CD8-positive, alpha-beta T cell (primary cell): ENCODE measurements at places on chromosomes 1 and 21.

GRCh38 chr1:207316622-207317391 lies 4.7 kb upstream of the CD55 start:
- no peak for DNase-seq

DNA sequence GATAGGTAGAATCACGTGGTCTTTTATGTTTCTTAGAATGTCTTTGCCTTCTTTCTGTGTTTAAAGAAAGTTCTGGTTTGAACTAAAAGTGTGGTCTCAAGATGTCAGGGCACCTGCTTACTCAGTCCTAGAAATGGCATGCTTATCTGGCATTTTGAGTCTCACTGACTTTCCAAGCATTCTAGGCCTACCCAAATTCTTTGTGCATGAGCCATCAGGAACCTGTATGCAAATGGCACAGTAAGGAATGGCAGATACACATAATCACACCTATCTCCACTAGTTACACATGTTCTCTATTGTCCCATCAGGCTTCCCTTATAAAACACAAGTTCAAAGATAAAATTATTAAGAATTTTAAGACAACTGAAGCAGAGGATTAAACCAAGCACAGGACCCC lies 29.5 kb upstream of the CLCA4 start:
- DNase-seq: no peak

GRCh38 chr1:8216005-8216404 lies 101.9 kb upstream of the SLC45A1 start:
- no peak for DNase-seq

- no peak for DNase-seq
Observed at GRCh38 chr1:234593771-234594504, 16.0 kb downstream of the IRF2BP2 start.

DNA sequence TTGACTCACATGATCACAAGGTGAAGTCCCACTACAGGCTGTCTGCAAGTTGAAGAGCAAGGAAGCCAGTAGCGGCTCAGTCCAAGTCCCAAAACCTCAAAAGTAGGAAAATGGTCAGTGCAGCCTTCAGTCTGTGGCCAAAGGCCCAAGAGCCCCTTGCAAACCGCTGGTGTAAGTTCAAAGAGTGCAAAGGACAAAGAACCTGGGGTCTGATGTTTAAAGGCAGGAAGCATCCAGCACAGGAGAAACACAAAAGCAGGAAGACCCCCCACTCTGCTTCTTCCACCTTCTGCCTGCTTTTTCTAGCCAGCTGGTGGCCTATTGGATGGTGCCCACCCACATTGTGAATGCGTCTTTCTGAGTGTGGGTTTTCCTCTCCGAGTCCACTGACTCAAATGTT lies 2222.6 kb downstream of the MRPL39 start:
- DNase-seq: no peak

DNA sequence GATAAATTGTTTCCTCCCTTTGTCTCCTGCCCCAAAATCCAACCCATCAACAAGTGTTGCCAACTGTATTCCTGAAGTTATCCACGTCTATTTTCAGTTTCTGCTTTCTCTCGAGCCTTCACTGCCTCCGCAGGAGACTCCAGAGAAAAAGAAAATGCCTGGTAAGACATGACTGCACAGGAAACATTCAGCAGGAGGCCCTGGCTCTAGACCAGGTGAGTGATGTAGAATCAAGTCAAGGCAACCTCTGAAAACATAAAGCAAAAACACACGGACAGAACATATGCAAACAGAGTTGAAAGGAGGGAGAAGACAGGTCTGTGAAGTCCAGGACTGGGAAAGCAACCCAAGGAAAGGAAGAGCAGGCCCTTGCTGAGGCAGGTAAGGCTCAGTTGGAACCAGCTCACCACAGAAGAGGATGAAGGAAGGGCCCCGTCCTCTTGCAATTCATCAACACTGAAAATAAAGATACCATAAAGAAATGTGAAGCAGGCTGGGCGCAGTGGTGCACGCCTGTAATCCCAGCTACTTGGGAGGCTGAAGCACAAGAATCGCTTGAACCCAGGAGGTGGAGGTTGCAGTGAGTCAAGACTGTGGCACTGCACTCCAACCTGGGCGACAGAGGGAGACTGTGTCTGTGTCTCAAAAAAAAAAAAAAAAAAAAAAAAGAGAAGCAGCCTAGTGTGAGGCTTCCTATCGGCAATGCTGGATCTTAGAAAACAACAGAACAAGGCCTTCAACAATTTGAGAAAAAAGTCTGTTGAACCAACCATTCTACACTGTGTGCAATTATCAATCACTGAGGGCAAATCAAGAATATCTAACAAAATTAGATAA lies 8.8 kb downstream of the NOL9 start:
- DNase-seq: peak; percentile 11

- DNase-seq: no peak
Observed at GRCh38 chr1:20981915-20982314, 194.8 kb downstream of the EIF4G3 start.

- no peak for DNase-seq
Observed at GRCh38 chr1:5718831-5719632, 273.2 kb downstream of the NPHP4 start.

- DNase-seq: no peak
Observed at GRCh38 chr1:69491416-69491815, 76.3 kb upstream of the LRRC7 start.

- no peak for DNase-seq
Observed at GRCh38 chr1:16721871-16722641, 18.3 kb upstream of the RNU1-4 start.

GRCh38 chr21:42818328-42818749 lies 61.0 kb downstream of the WDR4 start:
- DNase-seq: peak; percentile 65

DNA sequence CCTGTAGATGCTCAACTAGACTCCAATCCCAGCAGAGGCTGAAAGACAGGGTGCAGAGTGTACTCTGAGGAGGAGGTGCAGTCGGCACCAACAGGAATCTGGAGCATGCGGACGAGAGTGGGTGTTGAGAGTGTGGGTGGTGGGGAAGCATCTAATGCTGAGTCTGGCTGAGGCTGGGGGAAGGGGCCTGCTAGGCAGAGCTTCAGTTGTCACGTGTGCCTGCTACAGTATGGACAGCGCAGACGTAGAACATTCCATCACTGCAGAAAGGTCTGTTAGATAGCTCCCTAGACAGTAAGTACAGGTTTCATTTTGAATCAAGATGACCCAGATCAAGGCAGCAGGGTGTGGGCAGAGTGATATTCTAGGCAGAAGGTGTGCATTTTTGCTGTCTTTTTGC lies 23.1 kb downstream of the SNAP47 start:
- DNase-seq: no peak

- DNase-seq: no peak
Observed at GRCh38 chr1:96492236-96492635, 229.3 kb upstream of the PTBP2 start.

DNA sequence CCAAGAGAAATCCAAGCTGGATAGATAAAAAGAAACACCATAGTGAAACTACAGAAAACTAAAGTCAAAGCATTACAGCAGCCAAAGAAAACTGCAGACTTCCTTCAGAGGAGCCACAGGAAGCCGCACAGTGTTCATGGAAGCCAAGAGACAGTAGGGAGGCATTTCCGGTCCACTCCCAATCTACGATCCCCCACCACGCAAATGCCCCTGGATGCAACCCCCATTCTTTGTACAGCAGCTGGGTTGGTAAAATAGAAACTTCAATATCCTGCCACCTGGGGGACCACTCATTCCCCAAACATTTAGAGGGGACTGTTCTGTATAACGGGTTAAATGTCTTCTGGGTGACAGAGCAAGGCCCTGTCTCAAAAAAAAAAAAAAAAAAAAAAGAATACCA lies 43.9 kb upstream of the TSPEAR start:
- DNase-seq: no peak

DNA sequence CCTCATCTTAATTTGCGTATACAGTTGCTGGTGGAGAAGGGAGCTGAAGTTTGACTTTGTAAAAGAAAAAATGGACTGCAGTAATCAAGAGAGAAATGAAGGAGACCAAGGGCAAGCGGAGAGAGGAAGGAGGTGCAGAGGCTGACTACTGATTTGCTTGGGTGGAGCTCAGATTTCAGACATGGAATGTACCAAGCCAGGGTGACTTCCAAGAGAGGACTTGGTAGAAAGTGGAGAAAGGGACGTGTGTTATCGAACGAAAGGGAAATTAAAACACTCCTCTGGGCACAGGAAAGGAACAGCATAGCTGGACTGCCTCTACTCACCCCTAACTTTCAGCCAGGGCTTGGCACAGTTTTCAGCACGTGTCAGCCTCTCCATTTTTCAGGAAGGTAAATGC lies 15.1 kb upstream of the HEATR1 start:
- DNase-seq: no peak

DNA sequence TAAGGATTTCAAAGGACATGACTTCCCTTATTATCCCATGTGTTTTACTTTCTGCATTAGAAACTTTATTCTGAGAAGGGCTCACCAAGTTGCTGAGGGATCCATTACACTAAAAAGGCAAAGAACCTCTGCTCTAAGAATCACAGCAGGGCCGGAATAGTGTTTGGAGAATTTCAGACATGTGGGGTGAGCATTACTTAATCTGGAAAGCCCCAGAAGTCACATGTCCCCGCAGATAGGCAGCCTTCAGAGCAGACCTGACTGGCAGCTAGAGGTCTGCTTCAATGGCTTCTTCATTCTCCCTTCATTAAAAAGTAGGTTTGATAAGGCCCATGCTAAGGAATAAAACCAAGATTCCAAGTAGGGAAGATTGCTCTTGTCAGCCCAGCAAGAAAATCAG lies 52.6 kb upstream of the RBM15 start:
- DNase-seq: no peak

- no peak for DNase-seq
Observed at GRCh38 chr1:52159033-52159789, 17.3 kb downstream of the ZFYVE9 start.

GRCh38 chr1:243470502-243470901 lies 214.7 kb downstream of the SDCCAG8 start:
- DNase-seq: no peak

GRCh38 chr1:192311281-192311680 lies 5.5 kb upstream of the RGS21 start:
- no peak for DNase-seq

GRCh38 chr1:143691400-143691891 lies 280.3 kb downstream of the FAM72C start:
- no peak for DNase-seq

DNA sequence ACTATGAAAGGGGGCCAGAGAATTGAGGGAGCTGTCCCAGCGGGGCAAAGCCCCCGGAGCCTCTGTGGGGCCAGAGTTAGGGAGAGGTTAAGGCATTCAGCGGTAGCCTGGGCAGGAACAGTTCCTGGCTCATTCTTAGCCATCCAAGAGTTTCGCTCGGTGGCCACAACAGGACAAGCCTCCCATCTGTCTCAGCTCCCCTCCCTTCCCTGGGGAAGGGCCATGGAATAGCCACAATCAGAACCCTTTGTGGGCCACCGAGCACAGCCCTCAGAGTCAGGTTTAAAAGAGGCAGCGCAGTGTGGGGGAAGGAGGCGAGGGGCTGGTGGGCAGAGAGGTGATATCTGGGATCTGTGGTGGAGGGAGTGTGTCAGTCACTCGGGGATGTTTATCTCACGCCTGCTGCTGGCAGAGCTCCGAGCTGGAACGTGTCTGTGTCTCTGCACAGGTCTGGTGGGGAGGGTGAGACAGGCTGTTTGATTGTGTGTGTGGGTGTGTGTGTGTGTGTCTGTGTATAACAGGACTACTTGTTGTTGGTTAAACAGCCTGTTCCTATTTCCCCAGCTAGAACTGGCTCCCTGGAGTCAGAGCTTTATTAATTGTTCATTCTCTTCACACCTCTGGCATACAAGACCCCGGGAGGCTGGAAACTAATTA lies 49.6 kb upstream of the GOLT1A start:
- no peak for DNase-seq

- DNase-seq: no peak
Observed at GRCh38 chr1:179297105-179297378, 3.4 kb downstream of the SOAT1 start.

DNA sequence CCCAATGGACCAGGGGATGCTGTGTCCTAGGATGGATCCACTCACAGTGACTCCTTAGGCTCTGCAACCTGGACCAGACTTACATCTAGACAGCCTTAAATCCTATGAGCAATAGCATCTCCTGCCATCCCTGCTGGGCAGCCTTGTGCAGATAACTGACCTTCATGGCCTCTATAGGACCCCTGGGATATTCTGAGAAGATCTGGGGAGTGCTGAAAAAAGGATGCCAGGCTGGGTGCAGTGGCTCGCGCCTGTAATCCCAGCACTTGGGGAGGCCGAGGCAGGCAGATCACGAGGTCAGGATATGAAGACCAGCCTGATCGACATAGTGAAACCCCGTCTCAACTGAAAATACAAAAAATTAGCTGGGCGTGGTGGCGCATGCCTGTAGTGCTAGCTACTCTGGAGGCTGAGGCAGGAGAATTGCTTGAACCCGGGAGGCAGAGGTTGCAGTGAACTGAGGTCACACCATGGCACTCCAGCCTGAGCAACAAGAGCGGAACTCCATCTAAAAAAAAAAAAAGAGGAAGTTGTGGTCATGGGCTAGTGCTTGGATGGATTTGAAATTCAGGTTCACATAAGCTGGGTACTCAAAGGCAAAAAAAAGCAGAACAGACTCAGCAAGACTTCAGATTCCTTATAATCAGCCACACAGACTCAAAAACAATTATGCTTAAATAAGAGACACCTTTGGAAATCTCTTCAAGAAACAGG lies 10.9 kb upstream of the SH2D1B start:
- DNase-seq: no peak

GRCh38 chr1:27053977-27054753 lies 41.5 kb upstream of the TENT5B start:
- DNase-seq: no peak

DNA sequence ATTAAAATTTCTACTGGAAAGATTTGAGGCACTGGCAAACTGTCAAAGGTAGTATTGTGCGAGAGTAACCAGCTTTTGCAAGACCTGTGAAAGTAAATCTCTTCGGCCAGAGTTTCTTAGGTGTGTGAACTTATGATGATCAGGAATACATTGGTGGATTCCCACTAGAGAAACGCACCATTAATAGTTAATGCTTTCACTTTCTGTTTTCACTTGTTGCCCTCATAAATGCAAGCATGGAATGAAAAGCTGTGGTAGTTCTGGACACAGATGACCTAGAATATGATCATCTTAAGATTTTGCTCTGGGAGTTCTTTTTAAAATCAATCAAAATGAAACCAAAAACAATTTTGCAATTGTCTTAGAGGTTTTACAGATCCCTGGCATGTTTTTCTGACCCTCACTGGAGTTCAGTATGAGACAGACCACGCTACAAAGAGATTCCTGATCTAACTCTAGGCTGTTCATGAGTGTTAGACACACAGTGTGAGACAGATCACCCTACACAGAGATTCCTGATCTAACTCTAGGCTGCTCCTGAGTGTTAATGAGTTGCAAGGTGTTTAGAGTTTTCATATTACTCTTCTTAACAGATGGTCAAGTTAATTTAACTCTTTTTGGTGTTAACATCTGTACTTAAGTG lies 98.8 kb downstream of the SDCCAG8 start:
- DNase-seq: no peak

DNA sequence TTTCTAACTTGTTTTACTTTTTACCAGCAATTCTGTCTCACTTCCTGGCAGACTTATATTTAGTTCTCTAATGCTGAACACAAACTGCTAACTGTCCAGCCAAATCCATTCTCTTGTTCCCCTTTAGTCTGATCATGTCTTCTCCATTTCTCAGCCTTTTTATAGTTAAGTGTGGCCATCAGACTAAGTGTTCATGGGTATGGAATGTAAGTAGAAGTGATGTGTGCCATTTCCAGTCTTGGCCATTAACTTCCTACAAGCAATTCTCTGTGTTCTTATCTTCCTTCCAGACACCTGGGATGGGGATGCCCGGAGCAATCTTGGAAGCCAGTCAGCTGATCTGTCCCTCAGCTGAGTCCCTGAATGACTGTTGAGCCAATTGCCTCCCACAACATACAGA lies 165.8 kb downstream of the ST6GALNAC3 start:
- no peak for DNase-seq

- no peak for DNase-seq
Observed at GRCh38 chr1:60034999-60035398, 38.6 kb downstream of the C1orf87 start.
